ENCODE measurements at places on chromosomes 11 and 22.

DNA sequence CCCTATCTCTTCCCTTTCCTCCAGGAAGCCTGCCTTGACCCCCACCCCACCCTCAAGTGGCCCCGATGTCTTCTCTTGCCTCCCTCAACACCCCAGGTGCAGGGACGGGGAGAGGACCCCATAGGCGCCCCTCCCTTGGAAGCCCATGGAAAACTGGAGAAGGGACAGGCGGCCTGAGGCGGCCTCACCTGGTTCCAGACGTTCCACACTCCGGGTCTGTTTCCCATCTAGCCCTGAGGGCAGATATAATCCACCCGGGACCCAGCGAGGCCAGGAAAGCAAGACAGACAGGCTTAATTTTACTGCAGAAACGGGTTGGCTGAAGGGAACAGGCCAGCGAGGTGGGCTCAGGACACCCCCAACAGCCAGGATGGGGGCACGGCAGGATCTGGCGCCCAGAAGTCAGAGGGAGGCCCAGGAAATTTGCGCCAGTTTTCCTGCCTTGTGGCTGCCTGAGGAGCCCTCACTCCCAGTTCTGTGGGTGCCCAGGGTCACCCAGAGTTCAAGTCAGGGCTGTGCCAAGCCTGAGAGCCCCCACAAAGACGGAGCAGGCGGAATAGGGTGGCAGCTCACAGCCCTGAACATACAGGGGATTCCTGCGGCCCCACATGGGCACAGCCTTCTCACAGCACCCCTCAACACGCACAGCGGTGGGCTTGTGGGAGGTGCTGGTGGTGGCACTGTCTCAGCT is 3.0 kb upstream of the SIGIRR start:
- DNase-seq, result no peak

- DNase-seq, result no peak
These were observed 75.2 kb downstream of the ZNRF3 start for GRCh38 chr22:28958611-28959010.

DNA sequence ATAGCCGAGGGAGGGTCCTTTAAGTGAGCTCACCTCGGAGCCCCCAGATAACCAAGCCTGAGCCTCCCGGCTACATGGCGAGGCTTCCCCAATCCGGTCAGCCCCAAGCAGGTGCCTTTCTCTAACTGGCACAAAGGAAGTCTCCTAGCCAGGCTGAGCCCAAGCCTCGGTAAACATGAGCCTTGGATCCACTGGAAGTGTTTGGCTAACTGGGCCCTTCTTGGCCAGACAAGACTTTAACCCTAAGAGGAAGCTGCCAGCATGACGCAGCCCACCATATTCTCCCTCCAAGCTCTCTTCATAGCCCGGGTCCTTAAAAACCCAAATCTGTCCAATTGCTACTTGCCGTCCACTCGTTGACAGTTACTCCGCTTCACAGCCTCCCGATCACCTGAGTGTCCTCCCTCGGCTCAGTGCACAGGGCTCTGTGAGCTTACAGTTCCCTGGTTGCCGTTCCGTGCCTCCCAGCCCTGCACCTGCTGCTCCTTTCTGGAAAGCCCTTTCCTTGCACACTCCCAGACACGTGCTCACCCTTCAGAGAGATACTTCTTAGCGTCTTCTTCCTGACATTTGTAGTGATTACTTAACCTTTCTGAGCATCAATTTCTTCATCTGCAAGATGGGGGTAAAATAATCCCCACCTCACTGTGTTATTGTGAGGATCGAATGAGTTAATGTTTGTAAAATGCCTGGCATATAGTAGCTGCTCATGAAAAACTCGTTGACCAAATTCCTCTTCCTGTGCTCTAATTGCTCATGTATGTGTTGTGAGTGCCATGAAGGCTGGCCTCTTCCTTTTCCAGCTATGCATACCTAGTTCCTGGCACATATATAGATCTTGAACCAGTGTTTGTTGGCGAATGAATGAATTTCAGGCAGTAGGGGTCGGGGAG is 25.6 kb downstream of the TXN2 start:
- no peak for DNase-seq

GRCh38 chr11:31558001-31558400 is 48.4 kb downstream of the ELP4 start:
- DNase-seq, result no peak

DNA sequence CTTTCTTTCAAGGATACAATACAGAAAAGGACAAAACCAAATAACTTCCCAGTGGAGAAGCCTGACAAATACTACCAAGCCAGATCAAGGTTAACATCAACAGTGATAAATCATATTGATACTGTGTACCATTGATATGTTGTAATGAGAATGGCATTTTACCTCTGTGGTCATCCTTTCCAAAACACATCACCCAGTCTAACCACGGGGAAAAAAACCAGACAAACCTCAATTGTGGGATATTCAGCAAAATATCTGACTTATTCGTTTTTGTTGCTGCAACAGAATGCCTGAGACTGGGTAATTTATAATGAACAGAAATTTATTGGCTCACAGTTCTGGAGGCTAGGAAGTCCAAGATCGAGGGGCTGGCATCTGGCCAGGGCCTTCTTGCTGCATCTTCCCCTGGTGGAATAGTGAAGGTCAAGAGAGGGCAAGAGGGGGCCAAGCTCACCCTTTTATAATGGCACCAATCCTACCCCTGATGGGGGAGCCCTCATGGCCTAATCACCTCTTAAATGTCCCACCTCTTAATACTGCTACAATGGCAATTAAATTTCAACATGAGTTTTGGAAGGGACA is 66.1 kb downstream of the FAM76B start:
- DNase-seq, result no peak

GRCh38 chr22:35749808-35750207 is 32.1 kb downstream of the APOL5 start:
- peak; percentile 30 for DNase-seq

DNA sequence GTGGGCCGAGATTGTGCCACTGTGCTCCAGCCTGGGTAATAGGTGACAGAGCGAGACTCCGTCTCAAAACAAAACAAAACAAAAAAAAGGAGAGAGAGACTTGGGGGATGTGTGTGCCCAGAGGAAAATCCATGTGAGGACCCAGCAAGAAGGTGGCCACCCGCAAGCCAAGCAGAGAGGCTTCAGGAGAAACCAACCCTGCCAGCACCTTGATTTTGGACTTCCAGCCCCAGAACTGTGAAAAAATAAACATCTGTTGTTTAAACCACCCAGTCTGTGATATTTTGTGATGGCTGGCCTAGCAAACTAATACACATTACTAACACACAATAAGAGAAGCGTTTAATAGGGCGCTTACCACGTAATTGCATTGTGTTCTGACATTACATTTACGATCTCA is 21.2 kb downstream of the TXN2 start:
- DNase-seq, result no peak

- no peak for DNase-seq
These were observed 15.6 kb upstream of the EMID1 start for GRCh38 chr22:29190051-29190450.

- no peak for DNase-seq
These were observed 10.2 kb downstream of the B3GNT6 start for GRCh38 chr11:77044356-77044755.
